Fibroblast of skin of left biceps (primary cell): ENCODE measurements at places on chromosomes 2 and 18.

DNA sequence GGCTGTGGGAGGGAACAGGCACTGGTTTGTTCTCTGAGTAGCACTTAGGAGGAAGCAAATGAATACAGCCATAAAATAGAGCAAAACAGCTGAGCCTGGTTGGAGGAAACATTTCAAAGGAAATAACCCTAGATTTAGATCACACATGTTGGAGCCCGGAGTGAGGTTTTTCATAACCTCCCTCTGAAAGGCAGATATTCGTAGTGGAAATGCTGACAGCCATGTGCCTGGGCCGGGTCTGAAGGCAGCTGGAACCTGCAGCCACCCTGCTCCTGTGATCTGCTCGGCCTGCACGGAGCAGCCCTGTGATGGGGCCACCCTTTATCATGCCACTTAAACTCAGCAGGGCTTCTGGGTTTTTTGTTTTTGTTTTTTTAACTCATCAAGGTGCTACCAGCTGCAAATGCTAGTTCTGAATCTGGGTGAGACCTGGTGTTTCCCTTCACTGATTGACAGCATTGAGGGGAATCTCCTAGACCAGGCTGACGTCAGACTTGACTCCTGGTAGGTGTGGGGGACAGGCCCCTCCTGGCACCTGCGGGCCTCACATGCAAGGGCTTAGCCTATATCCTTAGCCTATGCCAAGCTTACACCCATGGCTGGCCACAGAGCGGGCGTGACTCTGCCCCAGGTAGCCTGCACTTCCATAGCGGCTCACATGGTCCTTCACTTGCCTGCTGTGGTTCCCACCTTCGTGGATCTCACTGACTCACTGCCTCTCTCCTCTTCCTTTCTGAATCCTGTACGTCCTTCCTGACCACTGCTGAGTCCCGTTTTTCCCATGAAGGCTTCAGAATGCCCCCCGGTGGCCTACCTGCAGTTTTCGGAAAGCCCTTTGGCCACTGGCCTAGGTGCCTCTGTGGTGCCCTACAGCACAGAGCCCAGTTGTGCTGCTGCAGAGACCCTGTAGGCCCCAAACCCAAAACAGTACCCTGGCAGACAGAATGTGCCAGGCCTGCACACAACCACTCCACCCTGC is 217.3 kb downstream of the SEPTIN10 start:
- DNase-seq = no peak

GRCh38 chr18:77134611-77135010 is 2.0 kb upstream of the MBP start:
- DNase-seq = no peak

DNA sequence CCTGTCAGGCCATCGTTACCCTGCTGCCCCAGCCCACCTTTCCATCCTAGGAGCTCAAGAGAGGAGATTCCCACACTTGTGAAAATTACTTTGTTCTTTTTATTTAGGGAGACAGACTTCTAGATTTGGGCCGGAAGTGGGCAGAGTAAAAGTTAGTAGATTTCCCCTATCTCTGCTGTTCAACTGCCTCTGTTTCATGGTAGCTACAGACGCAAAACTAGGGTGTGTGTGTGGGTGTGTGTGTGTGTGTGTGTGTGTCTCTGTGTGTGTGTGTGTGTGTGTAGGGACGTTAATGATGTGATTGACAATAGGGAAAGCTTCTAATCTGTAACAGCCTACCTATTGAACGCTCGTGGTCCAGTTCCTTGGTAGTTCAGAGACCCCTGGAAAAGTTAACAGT is 438 bp downstream of the PSMA8 start:
- no peak for DNase-seq

- DNase-seq = no peak
Observed at GRCh38 chr2:46171411-46171953, 125.7 kb upstream of the EPAS1 start.

DNA sequence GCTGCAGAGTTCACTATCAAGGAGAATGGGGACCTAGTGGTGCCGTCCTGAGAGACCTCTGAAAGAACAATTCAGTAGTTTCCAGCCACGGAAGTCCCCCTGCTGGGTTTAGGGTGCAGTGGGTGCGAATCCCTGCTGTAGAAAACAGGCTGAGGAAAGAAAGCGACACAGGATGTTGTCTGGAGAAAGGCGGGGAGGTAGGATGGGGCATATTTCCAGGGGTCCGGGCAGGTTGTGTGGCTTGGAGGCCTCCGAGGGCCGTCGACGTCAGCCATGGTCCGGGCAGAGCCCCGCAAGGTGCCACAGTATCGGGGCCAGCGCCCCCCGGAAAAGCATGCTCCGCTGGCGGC is 807 bp upstream of the CREB1 start:
- no peak for DNase-seq

DNA sequence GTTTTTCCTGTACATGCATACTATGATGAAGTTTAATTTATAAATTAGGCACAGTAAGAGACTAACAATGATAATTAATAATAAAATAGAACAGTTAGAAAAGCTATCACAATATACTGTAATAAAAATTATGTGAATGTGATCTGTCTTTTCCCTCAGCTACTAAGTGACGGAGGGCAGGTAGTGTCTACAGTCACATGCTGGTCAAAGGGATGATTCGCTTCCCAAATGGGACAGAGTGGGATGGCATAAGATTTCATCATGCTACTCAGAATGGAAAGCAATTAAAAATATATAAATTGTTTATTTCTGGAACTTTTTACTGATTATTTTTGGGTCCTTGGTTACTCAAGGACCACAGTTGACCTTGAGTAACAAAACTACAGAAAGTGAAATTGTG is 71.5 kb downstream of the DAW1 start:
- DNase-seq = no peak

DNA sequence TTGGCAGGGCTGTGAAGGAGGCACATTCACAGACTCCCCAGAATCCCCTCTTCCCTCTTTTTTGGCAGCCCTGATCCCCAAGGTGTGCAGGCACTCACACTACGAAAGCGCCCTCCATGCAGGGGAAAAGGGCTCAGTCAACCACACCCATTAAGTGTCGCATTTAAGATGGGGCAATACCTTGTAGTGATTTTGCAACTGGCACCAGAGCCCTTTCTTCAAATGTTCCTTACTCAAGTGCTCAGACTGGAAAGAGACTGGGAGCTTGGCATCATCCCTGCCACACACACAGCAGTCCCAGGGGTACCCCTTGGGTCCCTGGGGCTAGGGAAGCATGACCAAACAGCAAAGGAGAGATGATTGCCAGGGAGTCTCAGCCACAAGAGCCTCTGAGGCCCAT is 190.1 kb downstream of the HAUS1 start:
- no peak for DNase-seq

GRCh38 chr18:24600076-24600654 is 139.7 kb downstream of the HRH4 start:
- DNase-seq = peak; percentile 28

DNA sequence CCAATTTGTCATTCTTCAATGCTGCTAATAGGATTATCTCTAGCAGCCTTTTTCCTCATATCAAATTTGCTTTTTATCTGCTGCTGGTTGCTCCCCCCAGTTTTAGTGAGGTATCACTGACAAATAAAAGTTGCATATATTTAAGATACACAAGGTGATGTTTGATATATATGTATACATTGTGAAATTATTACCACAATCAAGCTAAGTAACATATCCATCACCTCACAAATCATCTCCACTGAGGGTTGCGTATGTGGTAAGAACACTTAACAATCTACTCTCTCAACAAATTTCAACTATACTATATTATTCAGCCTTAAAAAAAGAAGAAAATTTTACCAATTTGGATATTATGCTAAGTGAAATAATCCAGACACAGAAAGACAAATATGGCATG is 30.5 kb upstream of the UBE2E3 start:
- DNase-seq = no peak

- no peak for DNase-seq
Observed at GRCh38 chr2:45170191-45171135, 161.2 kb upstream of the SIX2 start.

GRCh38 chr2:8416849-8417832 is 264.7 kb upstream of the ID2 start:
- no peak for DNase-seq

- DNase-seq = peak; percentile 81
Observed at GRCh38 chr2:125167820-125168219, 1142.7 kb downstream of the CNTNAP5 start.

DNA sequence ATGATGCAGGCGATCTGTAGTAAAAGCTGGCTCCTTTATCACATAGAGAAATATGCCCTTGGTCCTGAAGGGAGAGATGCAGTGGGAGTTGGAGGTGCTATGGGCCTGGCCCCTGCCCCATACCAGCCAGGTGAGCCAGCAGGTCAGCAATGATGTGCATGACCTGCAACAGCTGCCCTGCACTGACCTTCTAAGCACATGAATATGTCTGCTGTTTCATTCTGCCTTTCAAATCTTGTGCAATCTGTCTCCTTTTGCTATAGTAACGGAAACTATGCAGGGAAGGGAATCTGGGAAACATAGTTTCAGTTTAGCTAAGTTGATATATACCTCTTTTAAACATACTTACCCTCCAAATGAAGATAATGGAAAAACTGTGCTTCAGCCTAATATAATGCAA is 235.2 kb downstream of the TDRD15 start:
- DNase-seq = no peak

DNA sequence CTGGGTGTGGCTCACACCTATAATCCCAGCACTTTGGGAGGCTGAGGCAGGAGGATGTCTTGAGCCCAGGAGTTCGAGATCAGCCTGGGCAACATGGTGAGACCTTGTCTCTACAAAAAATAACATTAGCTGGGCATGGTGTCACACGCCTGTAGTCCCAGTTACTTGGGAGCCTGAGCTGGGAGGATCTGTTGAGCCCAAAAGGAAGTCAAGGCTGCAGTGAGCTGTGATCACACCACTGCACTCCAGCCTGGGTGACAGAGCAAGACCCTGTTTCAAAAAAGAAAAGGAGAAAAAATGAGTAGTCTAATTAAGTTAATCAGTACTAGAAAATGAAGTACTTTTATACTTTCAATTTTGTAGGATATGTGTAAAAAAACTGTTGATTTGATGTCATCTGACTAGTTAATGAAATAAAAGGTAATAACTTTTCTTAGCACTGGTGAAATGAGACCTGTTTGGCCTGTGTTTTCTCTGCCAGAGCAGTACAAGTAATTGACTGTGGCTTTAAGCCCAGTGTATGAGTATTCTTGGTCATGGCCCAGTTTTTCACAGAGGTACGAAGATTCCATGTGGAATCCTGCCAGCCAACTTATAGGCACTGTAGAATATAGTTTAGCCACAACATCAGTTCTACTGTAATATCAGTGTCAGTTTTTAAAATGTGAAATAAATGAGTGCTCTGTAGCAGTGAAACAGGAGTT is 35.8 kb downstream of the MFSD6 start:
- peak; percentile 48 for DNase-seq

- no peak for DNase-seq
Observed at GRCh38 chr2:226631671-226632070, 167.9 kb downstream of the IRS1 start.

DNA sequence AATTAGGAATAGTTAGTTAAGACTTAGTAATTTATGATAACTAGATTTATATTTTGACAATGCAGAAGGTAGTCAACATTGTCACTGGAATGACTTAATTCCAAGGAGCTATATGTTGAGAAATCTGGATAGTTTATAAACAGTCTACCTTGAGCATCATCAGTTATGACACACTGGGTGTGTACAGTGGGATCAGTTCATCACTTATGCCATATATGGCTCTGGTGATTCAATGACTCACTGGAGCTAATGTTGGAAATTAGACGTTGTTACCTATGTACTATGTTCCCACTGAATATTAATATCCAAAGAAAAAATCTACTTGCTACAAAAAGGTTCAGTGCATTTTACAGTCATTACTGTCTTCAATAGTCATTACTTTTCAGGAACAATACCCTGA is 34.0 kb upstream of the ITPRID2 start:
- no peak for DNase-seq

DNA sequence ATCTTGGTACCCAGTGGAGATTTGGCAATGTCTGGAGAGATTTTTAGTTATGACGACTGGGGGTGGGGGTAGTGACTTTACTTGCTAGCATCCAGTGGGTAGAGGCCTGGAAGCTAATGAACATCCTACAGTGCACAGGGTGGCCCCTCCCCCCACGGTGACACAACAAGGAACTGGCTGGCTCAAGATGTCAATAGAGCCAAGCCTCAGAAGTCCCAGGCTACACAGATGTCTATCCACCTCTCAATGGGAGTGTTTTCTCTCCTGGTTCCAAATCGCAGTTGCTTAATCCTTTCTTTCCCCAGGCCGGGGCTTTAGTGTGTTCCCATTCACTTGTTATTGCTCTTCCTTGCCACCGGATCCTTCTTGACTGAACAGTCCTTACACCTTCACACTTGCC is 9.3 kb upstream of the CCBE1 start:
- no peak for DNase-seq

DNA sequence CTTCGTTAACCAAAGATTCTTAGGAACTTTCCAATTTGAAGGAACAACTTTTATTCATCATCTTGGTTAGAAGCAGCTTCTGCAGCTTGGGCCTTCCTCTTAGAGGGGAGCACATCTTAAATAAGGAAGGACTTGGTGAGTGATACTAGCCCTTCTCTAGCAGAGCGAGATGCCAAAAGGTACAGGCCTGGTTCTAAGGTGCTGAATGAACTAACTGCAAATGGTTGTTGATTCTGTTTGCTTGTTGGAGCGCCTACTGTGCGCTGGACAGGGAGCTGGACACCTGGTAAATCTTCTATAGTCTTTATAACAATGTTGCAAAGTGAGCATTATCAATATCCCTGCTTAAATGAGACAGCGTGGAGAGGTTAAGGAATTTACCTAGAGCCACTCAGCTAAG is 127.1 kb downstream of the MYCN start:
- DNase-seq = no peak

- no peak for DNase-seq
Observed at GRCh38 chr2:8505311-8505920, 176.4 kb upstream of the ID2 start.

DNA sequence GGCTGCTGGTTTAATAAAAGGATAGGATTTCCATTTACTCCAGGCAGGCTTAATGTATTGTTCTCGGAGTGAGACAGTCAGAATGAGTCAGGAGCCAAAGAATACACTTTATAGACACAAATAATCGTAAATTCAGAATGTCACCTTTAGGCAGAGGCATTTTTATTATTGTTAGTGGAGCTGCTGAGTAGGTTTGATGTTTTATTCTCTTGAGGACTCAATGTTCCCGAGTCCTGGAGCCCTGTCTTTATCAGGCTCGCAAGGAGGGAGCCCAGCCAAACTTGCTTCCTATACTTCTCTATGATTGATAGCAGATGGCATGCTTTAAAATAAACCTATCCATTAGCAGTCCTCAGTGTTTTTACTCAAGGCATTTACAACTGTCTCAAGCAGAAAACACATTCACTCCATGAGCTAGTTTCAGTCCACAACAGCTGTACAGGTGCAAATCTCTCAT is 492.3 kb upstream of the ZEB2 start:
- no peak for DNase-seq

- DNase-seq = no peak
Observed at GRCh38 chr2:145303536-145303935, 783.6 kb upstream of the ZEB2 start.

DNA sequence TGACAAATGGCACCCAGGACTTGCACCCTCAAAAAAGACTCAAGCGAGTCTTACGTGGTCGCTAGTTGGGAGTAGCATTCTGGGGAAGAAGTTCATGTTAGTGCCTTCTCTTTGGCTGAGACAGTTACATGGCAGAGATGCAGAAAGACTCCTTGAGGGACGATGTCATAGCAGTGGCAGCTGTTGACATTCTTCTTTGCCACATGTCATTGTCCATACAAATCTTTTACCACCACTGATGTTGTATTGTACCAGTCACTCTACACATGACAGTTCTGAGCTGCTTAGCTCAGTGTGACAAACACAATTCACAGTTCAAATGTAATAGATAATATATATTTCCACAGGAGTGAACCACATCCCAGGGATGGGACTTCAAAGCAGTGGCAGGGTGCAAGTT is 197.1 kb downstream of the TCF4 start:
- no peak for DNase-seq
